Globus pallidus (tissue), 1 donor: ENCODE measurements at places on chromosomes 3 and 15.

- DNase-seq = no peak
These were observed 112.6 kb upstream of the KBTBD8 start for GRCh38 chr3:66885326-66886000.

GRCh38 chr3:99836681-99837080 is 19.0 kb downstream of the CMSS1 start:
- no peak for DNase-seq

- no peak for DNase-seq
These were observed 32.0 kb downstream of the FAIM start for GRCh38 chr3:138640537-138640936.

DNA sequence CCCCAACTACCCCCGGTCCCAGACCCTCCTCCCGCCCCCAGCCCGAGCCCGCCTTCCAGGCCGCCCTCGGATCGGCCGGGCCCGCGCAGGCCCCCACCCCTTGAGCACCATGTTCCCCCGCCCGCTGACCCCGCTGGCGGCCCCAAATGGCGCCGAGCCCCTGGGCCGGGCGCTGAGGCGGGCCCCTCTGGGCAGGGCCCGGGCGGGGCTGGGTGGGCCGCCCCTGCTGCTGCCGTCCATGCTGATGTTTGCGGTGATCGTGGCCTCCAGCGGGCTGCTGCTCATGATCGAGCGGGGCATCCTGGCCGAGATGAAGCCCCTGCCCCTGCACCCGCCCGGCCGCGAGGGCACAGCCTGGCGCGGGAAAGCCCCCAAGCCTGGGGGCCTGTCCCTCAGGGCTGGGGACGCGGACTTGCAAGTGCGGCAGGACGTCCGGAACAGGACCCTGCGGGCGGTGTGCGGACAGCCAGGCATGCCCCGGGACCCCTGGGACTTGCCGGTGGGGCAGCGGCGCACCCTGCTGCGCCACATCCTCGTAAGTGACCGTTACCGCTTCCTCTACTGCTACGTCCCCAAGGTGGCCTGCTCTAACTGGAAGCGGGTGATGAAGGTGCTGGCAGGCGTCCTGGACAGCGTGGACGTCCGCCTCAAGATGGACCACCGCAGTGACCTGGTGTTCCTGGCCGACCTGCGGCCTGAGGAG is 472 bp downstream of the CHST14 start:
- no peak for DNase-seq

DNA sequence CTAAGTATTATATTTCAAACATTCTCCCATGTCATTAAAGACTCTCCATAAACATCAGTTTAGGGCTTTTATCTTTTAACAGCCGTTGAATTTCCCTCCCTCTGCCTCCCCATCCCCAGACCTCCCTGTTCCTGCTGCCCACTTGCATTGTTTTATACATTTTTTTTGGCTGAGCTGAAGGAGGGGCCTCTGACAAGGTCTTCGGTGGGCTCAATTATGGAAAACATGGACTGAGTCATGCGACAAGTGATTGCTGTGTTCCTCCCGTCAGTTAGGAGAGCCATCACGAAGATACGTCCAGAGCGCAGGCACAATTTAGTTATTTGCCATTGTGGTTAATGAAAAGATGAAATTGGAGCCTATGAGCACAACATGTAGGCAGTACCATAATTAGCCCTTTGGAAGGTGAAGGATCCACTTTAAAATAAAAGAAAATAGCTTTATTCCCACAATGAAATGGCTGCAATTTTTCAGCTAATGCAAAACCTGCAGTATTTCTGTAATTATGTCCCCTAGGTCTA is 12.0 kb upstream of the NMNAT3 start:
- DNase-seq = no peak

DNA sequence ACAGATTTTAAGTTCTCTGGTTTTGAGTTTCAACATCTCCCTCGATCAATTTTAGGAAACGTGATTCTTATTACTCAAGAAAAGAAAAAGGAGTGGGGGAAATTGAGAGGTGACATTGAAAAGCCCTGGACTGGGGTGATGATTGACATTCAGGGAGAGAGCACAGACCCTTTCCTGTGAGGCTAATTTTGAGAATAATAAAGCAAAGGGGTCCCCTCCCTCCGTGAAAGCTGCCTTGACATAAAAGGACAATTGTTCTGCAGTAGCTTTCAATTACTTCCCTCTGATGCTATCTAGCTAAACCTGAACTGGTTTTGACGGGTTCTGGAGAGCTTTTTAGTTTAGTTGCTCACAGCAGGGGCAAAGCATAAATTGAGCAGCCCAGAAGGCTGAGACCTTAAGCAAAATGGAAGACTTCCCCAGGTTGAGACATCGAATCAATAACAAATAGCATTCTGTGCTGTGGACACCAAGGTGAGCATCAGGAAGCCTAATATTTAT is 14.4 kb upstream of the CMTM8 start:
- DNase-seq = no peak

DNA sequence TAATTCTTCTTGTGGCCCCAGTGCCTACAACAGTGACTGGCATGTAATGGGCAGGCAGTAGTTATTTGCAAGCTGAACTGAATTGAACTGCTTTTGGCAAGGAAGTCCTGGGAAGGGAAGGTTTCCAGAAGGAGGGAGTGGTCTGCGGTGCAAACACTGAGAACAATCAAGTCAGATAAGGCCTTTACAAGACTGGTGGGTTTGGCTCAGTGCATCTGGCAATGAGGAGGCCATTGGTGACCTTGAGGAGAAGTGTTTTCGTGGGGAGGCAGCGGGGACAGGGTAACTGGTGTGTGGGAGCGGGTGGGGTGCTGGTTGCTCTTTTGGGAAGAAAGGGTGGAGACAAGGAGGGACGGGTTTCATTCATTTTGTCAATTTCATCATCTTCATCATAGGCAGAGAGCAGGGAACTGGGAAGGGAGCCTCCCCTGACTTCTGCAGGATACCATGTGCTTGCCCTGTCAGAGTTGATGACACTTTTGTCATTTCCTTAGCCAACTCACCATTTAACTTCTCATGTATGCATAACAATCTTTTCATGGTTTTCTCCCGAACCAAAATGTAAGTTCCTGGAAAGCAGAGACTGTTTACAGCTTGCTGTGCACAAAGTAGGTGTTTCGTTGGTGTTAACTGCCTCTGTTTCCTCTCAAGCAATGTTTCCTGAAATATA is 8.4 kb upstream of the EHD4 start:
- no peak for DNase-seq

DNA sequence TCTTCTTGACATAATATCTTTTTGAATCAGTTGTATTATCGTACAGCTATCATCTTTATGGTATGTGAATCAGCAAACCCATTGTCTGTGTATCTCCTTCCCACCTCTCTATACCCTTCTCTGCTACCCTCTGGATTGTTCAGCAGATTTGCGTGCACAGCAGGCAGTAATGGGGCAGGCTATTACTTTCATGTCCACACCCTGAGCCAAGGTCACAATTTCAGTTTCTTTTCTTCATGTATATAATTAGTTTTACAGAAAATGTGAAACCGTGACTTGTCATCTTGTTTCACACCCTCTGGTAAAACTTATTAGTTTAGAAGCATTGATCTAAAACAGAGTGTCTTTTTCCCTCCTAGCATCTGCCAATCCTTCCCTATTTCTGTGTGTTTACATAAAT is 770.4 kb upstream of the SEMA6D start:
- DNase-seq = no peak

DNA sequence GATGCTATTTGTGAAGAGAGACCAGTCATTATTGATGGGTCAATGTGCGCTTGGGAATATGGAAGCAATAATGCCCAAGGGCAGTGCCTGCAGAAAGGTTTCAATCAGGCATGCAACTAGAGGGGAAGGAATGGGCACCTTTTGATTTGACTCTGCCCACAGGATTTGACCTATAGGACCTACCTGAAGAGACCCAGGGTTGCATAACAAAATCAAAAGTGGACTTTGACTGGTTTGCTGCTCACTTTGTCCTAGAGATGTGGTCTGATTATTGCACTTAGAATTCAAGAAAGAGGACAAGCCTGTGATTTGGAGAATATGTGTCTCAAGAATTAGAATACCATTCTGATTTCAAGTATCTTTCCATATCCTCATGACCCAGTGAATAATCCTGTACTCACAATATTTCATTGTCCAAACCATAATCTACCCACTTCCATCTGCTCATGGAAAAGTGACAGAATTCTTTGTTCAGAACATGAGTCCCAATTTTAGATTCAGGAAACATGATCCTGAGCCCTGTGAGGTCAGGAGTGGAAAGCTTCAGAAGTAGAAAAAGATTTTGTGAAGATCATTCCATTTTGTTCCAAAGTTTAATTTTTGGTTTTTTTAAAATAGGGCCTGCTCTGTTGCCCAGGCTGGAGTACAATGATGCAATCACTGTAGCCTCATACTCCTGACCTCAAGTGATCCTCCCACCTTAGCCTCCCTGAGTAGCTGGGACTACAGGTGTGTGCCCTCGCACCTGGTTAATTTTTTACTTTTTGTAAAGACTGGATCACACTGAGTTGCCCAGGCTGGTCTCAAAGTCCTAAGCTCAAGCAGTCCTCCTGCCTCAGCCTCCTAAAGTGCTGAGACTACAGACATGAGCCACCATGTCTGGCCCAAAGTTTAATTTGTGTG is 151.3 kb upstream of the NR2E3 start:
- DNase-seq = no peak

DNA sequence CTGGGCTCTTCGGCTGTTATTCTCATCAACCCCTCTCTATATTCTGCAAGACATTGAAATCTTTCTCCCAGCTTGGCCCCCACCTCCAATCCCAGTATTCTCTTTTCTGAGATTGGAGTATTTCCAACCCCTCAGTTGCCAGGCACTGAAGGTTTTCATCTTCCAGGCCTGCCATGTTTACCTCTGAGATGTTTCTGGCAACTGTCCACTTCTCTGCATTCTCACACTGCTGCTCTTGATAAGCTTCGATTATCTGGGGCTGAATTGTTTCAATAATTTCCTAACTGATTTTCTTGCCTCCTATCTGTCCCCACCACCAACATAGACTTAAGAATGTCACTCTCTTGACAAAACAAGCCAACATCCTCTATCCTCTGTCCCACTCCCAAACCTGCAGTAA is 1.4 kb upstream of the GPR156 start:
- no peak for DNase-seq

DNA sequence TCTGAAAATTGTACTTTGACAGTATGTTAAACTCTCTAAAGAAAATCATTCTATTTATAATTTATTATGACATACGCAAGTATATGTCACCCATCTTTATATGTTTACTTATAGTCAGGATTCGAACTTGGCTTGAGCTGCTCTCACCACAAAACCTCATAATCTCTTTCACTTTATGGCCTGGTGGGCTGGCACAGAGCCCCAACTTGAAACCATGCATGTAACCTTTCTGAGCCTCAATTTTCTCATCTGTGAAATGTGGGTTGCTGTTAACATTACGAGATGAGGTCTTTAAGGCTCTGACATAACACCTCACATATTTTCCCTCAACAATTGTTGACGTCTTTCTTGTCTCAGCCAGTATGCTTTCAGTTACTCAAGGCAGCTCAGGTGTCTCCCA is 69.4 kb upstream of the PFN2 start:
- DNase-seq = no peak

GRCh38 chr3:184594371-184595001 is 32.9 kb downstream of the EPHB3 start:
- no peak for DNase-seq

DNA sequence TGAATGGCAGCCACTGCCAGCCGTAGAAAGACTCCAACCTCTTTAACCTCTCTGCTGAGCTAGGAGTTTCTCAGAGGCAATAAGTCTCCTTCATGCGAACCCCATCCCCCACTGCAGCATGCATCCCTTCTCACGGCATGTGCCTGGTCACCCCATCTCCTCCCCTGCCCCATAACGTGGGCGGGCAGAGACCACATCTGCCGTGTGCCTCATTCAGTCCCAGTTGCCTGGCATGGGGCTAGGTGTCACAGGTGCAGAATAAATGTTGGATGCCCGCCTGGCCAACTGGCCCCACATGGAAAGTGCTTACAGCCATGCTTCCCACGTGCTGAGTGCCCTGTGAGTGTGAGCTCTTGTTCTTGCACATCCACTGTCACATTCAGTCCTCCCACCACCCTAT is 43.5 kb upstream of the NTRK3 start:
- no peak for DNase-seq

DNA sequence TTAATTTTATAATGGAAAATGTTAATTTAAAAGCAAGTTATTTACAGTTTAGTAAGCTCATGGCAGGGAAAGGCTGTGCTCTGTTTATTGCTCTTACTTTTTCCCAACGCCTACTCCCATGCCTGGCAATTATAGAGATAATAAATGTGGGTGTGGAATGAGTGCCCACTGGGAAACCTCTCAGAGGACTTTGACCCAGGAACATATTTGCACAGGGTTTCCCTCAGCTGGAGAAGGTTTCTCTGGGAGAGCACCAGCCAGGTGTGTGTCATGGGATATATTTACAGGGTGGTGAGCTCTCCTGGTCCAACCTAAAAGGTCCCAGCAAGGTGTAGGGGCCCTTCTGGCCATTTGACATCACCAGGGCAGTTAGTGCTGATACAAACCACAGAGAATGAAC is 27.9 kb downstream of the ZNF710 start:
- DNase-seq = no peak

GRCh38 chr3:189500798-189501495 is 130.2 kb upstream of the TP63 start:
- DNase-seq = no peak

DNA sequence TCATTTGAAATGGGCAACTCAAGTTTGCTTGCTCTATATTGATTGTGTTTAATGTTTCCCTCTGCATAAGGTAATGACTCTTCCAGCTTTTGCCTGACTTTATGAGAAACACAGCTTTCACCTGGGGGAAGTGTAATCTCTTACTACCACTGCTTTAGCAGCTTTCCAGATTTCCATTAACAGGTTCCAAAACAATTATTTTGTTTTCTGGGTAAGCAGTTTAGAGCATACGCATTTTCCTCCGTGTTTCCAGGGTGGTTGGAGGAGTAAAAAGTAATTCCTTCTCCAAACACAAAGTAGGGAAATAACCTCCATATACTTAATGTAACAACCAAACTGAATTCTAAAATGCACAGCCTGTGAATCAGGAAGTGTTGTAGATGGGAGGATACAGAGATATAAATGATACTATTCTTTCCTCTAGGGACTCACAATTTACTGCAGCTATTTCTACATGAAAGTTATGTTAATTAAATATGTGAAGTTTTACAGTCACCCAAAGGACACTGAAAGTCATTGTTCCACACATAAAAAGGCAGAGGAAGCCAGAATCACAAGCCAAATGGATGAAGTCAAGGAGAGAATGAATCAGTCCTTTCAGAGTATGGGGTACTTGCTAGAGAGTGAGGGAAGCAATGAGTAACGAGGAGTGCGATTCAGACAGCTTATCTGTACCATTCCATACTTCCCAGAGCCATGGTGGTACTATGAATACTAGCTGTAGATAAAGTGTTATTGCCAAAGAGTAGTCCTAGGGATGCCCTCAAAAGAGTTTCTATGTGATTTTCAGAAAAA is 16.6 kb downstream of the ST3GAL6 start:
- DNase-seq = peak; percentile 94
